ENCODE measurements at places on chromosomes 7 and 10.

GRCh38 chr7:134856091-134856490 lies 76.7 kb downstream of the CALD1 start:
- H3K27me3 ChIP-seq = no peaks in the 10 kb centered on the region
- H3K27ac ChIP-seq = peak overlapping the region; percentile 18
- H3K36me3 ChIP-seq = peaks cover 17% of the 10 kb centered on the region
- H3K4me3 ChIP-seq = no peak overlapping the region
- H3K4me1 ChIP-seq = peaks cover 23% of the 10 kb centered on the region
- DNase-seq = no peak

- H3K27me3 ChIP-seq = no peaks in the 10 kb centered on the region
- H3K36me3 ChIP-seq = no peaks in the 10 kb centered on the region
- no peak overlapping the region for H3K27ac ChIP-seq
- H3K4me1 ChIP-seq = peaks cover 2% of the 10 kb centered on the region
- no peak overlapping the region for H3K4me3 ChIP-seq
These were observed 27.9 kb downstream of the PAPOLB start for GRCh38 chr7:4833691-4834600.

DNA sequence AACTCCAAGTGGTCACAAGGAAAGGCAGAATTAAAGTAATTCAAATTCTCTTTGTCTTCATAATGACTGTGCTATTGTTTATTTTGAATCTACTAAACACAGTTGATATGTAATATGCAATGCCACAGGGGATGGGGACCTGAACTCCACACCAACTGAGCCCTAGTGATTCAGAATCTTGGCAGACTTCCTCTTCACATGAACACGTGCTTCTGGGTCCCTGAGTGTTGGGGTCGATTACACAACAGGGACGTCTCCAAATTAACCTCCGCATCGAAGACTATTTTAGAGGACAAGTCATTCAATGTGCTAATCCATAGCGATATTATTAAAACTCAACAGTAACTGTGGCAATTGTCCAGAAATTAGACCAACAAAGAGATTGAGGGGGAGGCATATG lies 95.3 kb upstream of the CARD11 start:
- H3K4me3 ChIP-seq = no peak overlapping the region
- peaks cover 5% of the 10 kb centered on the region for H3K4me1 ChIP-seq
- H3K27me3 ChIP-seq = peaks cover 9% of the 10 kb centered on the region
- H3K27ac ChIP-seq = no peak overlapping the region

DNA sequence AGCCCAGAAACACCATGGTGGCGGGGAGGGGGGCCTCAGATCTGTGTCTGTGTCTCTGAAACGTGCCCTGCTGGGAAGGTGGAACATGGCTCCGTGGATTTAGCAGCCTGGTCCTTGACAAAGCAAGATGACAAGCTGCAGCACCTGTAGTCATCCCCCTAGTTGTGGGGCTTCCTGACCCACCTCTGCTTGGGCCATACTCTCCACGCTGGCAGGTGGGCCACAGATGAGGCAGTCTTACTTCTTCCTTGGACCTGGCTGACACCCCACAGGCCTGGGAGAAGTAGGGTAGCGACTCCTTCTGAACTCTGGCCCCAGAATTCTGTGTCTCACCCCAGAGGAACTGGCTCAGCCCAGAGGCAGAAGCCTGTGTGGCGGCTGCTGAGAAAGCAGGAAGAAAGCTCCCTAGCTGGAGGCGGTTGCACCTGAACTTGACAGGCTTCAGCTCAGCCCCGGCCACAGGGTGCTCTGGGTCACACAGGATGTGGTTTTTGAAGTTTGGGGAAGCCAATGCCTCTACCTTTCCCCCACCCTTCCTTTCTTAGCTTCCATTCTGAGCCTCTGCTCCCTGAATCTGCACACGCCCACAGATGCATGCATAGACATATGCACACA lies 113.9 kb downstream of the ABLIM1 start:
- no peaks in the 10 kb centered on the region for H3K36me3 ChIP-seq
- peak; percentile 81 for DNase-seq
- peaks cover 76% of the 10 kb centered on the region for H3K4me1 ChIP-seq

DNA sequence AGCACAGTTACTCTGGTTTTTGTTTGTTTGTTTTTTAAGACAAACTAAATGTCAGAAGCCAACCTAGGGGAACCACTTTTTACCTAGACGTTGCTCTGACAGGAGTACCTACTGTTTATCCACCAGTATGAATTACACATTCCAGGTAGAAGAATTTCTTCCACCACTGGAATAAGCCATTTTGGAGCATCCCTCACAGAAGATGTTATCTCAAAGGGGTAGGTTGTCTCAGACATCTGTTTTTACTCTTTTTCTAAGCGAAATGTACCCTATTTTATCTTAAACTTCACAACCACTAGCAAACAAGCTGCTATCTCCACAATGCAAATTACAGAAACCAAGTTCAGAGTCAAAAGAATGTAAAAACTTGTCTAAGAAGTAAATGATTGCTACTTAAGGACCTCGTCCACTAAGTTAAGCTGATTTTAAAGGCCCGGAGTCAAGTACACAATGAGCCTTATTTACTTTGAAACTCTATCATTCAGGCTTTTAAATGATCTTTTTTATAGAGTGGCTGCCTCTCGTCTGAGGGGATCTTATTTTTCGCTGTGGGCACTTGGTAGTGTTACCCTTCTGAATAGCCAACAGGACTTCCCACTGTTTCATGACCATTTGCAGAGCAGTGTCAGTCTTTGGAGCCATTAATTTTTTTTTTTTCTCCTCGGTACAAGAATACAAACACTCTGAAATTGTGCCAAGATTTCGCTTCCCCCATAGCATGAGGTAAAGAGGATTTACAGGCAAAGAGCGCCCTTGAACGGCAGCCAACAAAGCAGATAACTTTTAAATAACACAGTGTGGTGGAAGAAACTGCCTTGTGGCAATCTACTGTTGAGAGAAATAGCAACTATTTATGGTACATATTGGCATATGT lies 15.7 kb upstream of the ARMC3 start:
- no peak overlapping the region for H3K4me3 ChIP-seq
- H3K36me3 ChIP-seq = no peaks in the 10 kb centered on the region
- no peak overlapping the region for H3K27ac ChIP-seq
- DNase-seq = no peak
- peaks cover 3% of the 10 kb centered on the region for H3K4me1 ChIP-seq

DNA sequence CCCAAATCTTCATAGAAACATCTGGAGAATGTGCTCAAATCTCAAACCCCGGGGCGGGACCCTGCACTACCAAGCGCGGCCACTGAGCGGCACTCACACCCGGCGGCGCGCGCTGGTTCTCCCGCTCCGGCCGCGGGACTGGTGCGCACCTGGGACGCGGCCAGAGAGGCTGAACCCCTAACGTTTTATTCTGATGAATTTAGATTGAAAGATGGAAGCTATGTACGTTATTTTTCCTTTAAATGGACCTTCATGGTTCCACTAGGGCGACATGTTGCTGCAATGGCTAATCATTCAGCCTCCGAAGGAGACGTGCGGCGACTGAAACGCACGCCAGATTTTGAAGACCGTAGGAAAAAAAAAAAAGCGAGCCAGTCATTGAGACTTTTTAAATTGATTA lies 107.0 kb upstream of the INSIG1 start:
- no peaks in the 10 kb centered on the region for H3K27me3 ChIP-seq
- peak; percentile 51 for DNase-seq
- H3K4me1 ChIP-seq = peaks cover 41% of the 10 kb centered on the region
- no peak overlapping the region for H3K27ac ChIP-seq
- peaks cover 28% of the 10 kb centered on the region for H3K36me3 ChIP-seq

GRCh38 chr10:131187926-131188325 lies 123.6 kb downstream of the TCERG1L start:
- H3K4me1 ChIP-seq = no peaks in the 10 kb centered on the region
- no peaks in the 10 kb centered on the region for H3K36me3 ChIP-seq
- no peaks in the 10 kb centered on the region for H3K27me3 ChIP-seq
- DNase-seq = no peak
- no peak overlapping the region for H3K4me3 ChIP-seq

DNA sequence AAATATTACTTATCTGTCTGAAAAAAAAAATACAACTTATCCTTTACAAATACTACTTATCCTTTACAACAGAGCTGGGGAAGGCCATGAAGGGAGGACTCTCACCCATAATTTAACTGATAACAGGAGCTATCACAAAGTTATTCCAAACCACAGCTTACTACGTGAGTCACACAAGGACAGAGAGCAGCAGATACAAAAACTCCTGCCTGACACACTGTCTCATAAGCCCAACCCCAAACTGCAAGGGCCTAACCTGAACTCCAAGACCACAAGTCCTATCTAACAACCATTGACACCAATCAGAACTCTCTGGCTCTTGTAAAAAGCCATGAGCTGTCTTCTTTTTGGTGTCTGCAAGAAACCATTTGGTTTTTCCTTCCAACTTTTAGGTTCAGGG lies 28.5 kb upstream of the CXCL12 start:
- no peaks in the 10 kb centered on the region for H3K27me3 ChIP-seq
- H3K4me1 ChIP-seq = no peaks in the 10 kb centered on the region
- H3K36me3 ChIP-seq = no peaks in the 10 kb centered on the region

GRCh38 chr7:26864309-26865093 lies at the start of gene SKAP2:
TSS of gene SKAP2 (minus strand) at chr7:26864590. CDS start at chr7:26864429, 161 bp downstream.
- H3K36me3 ChIP-seq = no peaks in the 10 kb centered on the region
- peaks cover 15% of the 10 kb centered on the region for H3K4me1 ChIP-seq
- H3K27me3 ChIP-seq = peaks cover 49% of the 10 kb centered on the region
- DNase-seq = peak; percentile 86

DNA sequence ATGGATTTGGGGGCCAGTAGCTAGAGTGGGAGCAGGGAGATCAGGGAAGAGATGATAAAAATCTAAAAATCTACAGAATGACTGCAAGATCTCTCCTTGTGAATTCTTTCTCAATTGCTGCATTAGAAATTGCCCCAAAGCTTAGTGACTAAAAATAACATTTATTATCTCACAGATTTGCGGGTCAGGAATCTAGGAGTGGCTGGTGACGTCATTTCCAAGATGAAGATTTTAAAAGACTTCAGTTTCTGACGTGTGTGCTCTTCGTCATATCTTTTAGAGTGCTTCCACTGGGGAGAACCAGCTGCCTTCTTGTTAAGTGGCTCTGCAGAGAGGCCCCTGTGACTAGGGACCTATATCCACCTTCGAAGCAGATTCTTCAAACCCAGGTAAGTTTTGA lies 112.6 kb downstream of the DGKI start:
- H3K4me1 ChIP-seq = no peaks in the 10 kb centered on the region
- no peak overlapping the region for H3K27ac ChIP-seq
- H3K4me3 ChIP-seq = no peak overlapping the region
- no peaks in the 10 kb centered on the region for H3K27me3 ChIP-seq

- H3K4me3 ChIP-seq = peak overlapping the region; percentile 97
- peaks cover 23% of the 10 kb centered on the region for H3K36me3 ChIP-seq
- H3K27me3 ChIP-seq = no peaks in the 10 kb centered on the region
- H3K27ac ChIP-seq = no peak overlapping the region
- no peak for DNase-seq
These were observed 43.6 kb downstream of the HK1 start for GRCh38 chr10:69321865-69322264.

DNA sequence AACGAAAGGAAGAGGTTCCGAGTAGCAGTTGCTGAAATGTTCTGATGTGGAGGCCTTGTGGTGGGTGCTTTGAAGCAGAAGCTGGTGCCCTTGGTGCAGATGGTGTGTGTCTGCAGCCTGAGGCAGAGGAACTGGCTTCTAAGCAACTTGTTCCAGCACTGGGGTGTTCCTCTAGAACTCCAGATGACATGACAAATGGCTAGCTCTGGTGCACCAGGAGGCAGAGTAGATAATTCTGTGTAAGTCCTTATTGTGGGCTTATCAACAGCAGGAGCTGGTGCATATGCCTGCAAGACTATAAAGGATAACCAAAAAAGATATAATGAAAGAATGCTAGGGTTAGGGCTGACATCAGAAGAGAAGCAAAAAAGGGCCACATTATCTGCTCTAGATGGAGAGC lies 76.5 kb downstream of the ARL5B start:
- H3K4me1 ChIP-seq = no peaks in the 10 kb centered on the region
- DNase-seq = no peak
- no peaks in the 10 kb centered on the region for H3K36me3 ChIP-seq
- no peak overlapping the region for H3K4me3 ChIP-seq
- H3K27ac ChIP-seq = no peak overlapping the region

DNA sequence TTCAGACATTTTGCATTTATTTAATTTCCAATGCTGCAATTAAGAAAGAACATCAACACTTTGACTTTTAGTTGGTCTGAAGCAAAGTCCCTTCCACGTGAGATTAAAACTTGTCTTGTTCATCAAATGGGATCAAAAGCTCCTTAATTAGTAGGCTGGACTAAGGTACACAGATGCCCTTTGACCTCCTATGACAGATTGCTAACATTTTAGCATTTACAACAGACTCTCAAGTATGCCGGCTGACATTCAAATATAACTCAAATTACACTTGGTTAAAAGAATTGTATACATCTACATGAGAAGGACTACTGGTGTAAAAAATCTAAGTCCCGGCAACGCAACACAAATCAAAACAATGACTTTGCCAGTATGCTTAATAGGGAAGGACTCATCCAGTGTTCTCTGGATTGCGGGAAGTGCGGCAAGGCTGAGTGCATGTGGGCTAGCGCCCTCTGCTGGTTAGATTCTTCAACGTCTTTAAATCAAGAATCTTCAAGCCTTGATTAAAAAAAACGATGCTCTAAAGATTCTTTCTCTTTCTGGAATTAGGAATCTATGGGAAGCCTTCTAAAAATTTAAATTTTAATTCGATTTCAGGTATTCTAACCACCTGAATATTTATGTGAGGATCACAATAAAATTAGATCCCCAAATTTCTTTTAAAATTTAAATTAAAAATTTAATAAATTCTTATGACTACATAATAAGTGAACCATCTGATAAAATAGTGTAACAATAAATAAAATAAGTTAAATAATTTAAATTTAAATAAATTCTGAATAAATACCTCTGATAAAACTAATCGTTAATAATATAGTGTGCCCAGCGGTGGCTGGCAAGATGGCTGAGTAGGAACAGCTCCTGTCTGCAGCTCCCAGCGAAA lies 444.7 kb downstream of the DGKB start:
- H3K4me3 ChIP-seq = no peak overlapping the region
- H3K36me3 ChIP-seq = no peaks in the 10 kb centered on the region
- H3K27me3 ChIP-seq = no peaks in the 10 kb centered on the region

- H3K27me3 ChIP-seq = peaks cover 20% of the 10 kb centered on the region
- no peak overlapping the region for H3K27ac ChIP-seq
- H3K36me3 ChIP-seq = no peaks in the 10 kb centered on the region
- no peak overlapping the region for H3K4me3 ChIP-seq
These were observed 19.8 kb upstream of the ST7 start for GRCh38 chr7:116933465-116933864.

DNA sequence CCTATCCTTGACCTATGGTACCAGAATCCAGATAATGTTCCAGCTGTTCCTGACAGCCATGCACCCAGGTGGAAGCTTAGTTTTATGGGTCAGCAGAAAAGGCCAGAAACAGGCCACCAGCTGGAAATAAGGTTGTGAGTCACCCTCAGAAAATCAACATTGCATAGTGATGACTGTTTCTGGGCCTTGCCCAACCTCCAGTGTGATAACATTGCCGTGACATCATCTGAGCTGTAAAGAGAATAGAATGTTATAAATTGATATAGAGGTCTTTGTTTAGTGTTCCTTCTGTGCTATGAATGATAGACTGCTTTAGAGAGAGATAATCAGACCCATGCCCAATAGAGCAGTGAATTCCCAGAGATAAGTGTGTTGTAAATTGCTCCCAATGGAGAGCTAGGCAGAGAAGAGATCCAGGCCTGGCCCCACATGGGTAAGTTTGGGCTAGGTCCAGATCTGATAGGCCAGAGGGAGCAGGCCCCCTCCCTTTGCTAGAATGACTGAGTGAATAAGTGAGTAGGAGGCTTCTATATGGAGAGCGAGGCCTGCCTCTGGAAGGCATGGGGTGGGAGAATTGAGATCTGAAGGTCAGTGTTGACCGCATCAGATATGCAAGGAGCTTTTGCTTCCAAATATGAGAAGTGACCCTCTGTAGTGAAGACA lies 14.2 kb upstream of the HPS1 start:
- peaks cover 5% of the 10 kb centered on the region for H3K4me1 ChIP-seq
- DNase-seq = no peak
- no peak overlapping the region for H3K27ac ChIP-seq
- H3K36me3 ChIP-seq = no peaks in the 10 kb centered on the region
- H3K4me3 ChIP-seq = no peak overlapping the region
- peaks cover 28% of the 10 kb centered on the region for H3K27me3 ChIP-seq
